ENCODE measurements at places on chromosomes 7 and 10. TPM values are rescaled to one million over a fixed set of nuclear protein-coding genes. Genes with fewer than 3 reads are reported as not detected.

GRCh38 chr7:99096124-99096887 is 47.6 kb downstream of the SMURF1 start:
- no peak for DNase-seq

- no peak for DNase-seq
Observed at GRCh38 chr7:98119256-98119918, 12.7 kb downstream of the LMTK2 start.

GRCh38 chr7:84477786-84478478 is 283.3 kb upstream of the SEMA3A start:
- DNase-seq, result no peak

DNA sequence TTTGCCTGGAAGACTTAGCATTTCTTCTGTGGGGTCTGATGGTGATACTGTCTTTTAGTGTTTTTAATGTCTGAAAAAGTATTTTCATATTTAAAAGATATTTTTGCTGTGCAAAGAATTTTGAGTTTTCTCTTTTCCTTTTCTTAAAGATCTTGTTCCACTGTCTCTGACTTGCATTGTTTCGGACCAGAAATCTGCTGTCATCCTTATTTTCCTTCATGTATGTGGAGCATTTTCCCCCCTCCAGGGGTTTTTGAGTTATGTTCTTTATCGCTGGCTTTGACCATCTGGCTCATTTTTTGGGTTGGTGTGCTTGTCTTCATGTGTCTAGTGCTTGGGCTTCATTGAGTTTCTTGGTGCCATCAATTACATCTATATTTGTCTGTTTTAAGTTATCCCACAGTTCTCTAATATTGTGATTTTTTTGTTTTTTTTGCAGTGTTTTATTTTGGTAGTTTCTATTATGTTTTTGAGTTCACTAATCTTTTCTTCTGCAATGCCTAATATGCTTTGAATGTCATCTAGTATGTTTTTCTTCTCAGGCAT is 119.9 kb downstream of the MGMT start:
- DNase-seq, result no peak

GRCh38 chr7:155295511-155295910 is 2.2 kb upstream of the INSIG1 start:
- no peak for DNase-seq

Gene CFAP46
- 1.7 TPM for total RNA-seq

GRCh38 chr7:132367004-132367403 is 209.3 kb downstream of the PLXNA4 start:
- no peak for DNase-seq

- DNase-seq, result no peak
Observed at GRCh38 chr7:132280335-132280734, 295.9 kb downstream of the PLXNA4 start.

- DNase-seq, result peak; percentile 87
Observed at GRCh38 chr10:77391605-77392235, 245.9 kb downstream of the KCNMA1 start.
